NCI-H1436 treated with DMSO at 0.1 percent for 48 hours (cell line): ENCODE measurements at places on chromosomes 12 and 14.

DNA sequence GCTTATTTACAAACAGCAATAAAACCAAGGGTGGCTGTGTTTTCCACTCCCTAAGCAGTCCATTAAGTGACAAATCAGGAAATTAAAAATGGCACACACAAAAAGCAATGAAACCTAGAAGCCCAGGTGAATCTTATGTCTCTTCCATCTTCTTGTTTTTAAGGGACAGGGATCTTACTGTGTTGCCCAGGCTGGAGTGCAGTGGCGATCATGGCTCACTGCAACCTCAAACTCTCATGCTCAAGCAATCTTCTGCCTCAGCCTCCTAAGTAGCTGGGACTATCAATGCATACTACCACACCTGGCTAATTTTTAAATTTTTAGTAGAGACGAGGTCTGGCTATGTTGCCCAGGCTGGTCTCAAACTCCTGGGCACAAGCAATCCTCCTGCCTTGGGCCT, 52.4 kb upstream of the CERS5 start:
- DNase-seq, result no peak

DNA sequence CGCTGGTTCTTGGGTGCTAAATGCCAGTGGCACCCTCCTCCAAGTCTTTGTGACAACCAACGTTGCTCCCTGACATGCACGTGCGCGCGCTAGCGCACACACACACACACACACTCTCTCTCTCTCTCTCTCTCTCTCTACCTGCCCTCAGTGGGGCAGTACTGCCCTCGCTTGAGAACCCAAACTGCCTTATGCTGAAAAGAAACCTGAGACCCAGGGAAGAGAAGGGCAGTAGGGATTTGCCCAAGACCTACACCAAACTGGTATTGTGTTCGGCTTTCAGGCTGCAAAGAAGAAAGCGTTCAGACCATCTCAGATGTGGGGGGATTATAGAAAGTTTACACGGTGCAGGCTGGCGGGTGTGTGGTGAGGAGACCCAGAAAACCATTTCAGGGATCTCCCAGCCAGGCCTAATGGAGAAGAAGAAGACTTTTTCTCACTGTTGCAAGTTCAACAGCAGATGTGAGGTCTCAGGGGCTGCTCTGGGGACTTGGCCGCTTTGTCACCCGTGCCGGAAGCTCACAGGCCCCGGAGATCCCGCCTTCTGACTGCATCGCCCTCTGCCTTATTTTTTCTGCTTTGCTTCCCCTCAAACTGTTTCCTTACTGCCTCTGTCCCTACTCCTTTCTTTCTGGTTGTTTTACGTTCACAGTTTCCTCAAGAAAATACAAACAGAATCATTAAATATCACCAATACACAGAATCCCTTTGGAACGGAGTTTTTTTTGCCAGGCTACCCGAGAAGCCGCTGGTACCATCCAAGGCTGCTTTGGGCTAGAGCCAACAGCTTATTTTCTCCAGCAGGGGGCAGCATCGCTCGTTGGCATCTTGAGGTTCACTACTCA, 82.4 kb downstream of the PPM1A start:
- peak; percentile 72 for DNase-seq

- DNase-seq, result no peak
Measured at GRCh38 chr14:102225386-102225785, 79.6 kb downstream of the MOK start.

GRCh38 chr14:85909581-85909980, 379.6 kb downstream of the FLRT2 start:
- DNase-seq, result no peak

DNA sequence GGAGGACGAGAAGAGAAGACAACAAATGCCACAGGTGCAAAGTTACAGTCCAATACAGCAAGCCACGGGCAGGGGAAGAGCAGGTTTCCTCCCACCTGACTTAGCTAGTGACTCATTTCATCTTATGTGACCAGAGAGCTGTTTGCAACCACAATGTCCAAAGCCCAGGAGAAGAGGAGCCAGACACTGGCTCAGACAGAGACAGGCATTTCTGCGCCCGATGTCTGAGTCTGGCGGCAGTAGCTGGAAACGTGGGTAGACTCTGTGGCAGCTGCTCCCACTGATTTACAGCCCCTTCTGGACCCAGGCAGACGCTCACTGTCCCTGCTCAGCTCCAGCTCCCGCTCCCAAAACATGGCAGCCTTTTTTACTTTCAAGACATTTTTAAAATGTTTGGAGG, 60.0 kb downstream of the CHGA start:
- DNase-seq, result no peak

DNA sequence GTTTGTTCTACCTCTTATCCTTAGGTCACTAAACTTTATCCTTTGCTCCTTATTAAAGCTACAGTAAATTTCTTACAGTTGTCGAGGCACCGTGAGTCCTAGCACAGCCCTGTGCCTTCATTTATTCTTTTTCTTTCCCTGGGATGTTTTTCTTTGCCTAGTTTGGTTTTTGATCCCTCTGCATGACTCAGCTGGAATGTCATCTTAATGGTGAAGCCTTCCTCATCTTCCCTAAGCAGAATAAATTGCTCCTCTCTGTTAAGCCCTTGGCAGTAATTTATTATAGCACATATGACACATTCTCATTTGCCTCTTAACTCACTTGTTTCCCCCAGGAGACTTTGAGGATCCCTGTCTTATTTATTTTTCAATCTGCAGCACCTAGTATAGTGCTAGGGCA, 16.6 kb downstream of the ACTR10 start:
- no peak for DNase-seq

DNA sequence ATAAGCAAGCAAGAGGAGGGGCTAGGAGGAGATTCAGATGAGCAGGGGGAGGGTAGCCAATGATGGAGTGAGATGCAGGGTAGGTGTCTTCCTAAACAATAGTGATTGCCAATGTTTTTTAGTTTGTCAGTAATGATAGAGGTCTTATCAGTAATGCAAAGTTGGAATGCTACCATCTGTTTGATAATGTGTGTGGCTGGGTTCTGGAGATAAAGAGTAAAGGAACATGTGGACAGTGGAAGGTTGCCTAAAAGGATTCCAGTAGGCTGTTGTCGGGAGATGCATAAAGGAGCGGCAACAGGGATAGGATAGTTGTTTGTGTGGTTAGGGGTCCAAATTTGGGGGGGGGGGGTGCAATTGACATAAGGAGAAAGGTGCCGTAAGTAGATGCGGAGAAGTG, 52.5 kb downstream of the TESPA1 start:
- no peak for DNase-seq

- no peak for DNase-seq
Measured at GRCh38 chr12:107091381-107091780, 2.0 kb downstream of the CRY1 start.

DNA sequence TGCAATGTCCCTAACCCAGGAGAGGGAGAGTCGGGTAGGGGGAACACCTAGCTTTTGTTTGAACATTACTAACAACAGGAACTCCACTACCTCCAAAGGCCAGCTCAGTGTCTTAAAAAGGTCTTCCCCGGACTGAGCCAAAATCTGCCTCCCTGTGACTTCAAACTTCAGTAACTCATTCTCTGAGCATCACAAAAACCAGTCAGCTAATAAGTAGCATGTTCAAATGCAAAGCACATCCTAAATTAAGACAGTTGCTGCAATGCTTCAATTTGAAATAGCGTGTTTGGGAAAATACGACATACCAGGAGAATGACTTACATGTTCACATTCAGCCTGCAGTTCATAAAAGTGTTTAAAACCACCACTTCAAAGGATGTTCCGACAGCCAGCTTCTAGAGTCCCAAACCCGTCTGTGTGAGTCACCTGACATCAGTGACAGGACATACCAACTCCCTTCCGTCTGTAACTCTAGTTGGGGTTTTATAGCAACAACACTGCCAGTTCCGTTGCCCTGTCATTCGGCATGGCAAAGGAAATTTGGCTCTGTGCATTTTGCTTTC, 13.0 kb downstream of the ZFP36L1 start:
- DNase-seq, result no peak

GRCh38 chr12:109606320-109607028, 32.9 kb downstream of the MVK start:
- no peak for DNase-seq
